Stimulated activated CD8-positive, alpha-beta memory T cell treated with anti-CD3 and anti-CD28 coated beads, Interleukin-7, amount 100 ng/mL, for 48 hours (primary cell): ENCODE measurements at places on chromosomes 11 and 22.

DNA sequence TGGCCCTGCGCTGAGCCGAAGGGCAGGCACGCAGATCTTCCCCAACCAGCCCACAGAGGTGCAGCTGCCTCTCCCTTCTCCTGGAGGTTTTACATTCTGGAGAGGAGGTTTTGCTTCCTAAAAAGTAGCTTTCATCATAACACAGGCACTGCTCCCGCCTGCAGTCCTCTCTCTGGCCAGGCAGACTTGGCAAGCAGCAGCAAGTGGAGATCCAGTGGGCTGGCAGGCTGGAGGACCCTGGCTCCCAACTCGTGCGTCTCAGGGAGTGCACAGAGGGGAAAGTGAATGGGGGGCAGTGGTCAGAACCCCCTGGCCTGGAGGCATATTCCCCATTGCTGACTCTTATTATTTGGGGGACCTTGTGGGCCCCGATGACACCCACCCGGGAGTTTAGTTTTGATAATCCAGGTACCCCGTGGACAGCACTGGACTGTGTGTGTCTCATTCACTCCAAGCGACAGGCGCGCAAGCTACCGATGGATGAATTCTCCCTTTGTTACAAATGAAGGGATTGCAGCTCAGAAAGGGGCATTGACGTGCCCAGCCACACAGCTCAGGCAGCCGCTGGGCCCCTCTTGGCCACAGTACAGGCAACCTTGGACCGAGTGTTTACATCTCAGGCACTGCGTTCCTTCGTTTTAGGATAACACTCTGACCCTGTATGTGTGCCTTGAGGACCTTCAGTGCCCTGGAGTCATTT, 1223.9 kb downstream of the BRD1 start:
- DNase-seq = no peak

GRCh38 chr11:113849713-113850112, 25.7 kb downstream of the USP28 start:
- no peak for DNase-seq

- no peak for DNase-seq
Observed at GRCh38 chr11:75574698-75575602, 12.9 kb downstream of the SERPINH1 start.

GRCh38 chr11:114260077-114260476, 36.1 kb upstream of the NNMT start:
- no peak for DNase-seq

DNA sequence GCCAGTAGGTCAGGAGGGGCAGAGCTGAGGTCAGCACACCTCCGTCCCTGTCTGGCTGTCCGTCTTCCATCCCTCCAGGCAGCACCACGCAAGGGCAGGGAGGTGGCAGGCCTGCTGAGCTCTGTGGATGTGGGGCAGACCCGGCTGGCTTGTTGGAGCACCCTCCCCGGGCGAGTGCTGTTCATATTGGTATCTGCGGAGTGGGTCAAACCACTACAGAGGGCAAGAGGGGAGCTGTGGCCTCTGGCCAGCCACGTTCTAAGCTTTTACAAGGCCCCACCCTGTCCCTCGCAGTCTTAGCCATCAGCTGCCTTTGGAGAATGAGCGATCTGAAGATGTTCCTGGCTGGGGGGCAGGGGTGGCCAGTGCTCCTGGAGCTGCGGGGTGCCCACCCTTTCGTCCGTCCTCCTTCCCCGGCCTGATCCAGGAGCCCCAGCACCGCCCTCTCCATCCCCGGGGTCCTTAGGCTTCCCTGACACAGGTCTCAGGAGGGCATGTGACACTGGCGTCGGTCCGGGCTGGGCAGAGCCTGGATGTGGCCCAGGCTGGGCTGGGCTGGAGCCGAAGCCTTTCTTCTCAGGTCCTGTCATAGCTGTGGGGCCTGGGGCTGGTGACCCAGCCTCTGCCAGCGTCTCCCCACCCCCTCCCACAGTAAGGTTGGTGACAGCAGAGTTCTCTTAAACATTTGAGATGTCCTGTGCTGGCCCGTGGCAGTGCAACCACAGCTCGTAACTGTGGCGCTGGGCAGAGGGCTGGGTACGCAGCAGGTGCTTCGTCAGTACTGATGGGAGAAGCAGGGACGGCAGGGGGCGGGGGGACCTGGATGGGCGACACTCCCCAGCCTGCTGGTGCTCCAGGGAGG, 31.7 kb upstream of the GRAMD4 start:
- DNase-seq = no peak

DNA sequence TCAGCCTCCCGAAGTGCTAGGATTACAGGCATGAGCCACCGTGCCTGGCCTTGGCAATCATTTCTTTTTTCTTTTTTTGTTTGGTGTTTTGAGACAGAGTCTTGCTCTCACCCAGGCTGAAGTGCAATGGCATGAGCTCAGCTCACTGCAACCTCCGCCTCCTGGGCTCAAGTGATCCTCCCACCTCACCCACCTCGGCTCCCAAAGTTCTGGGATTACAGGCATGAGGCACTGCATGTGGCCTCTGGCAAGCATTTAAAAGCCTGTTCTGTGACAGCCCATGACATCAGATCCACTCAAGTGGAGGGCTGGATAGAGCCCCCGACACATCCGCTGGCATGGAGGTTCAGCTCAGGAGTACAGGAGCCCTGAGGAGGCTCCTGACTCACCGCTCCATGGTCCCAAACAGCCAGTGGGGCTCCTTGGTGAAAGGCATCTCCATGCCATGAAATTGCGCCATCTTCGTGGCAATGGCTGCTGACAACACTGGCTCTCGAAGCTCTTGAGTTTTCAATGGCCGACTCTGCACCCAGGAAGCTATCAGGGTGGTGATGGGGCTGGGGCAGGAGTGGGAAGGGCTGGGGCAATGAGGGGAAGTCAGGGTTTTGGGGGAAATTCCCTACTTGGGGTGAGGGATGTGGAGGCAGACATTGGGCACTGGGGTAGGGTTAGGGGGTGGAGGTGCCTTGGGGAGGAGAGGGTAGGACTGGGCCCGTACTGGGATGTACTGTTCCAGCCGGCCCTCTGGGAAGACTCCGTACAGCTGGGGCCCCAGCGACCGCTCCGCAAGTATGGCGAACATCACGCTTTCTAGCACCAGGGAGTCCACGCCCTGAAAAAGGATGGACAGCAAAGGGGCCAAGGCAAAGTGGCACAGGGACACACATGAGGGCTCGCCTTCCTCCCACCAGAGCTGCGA, 1.4 kb downstream of the CHKB start:
- no peak for DNase-seq

- no peak for DNase-seq
Observed at GRCh38 chr11:126354631-126355323, 709 bp upstream of the ST3GAL4 start.

- no peak for DNase-seq
Observed at GRCh38 chr11:35237351-35237750, 98.4 kb downstream of the CD44 start.

GRCh38 chr11:76823481-76824028, 37.2 kb upstream of the ACER3 start:
- no peak for DNase-seq

- peak; percentile 41 for DNase-seq
Observed at GRCh38 chr11:9060700-9061111, 30.7 kb downstream of the SCUBE2 start.
